Left ventricle myocardium superior (tissue), 1 donor: ENCODE measurements at places on chromosomes 5 and 9. TPM values are rescaled to one million over a fixed set of nuclear protein-coding genes. Genes with fewer than 3 reads are reported as not detected.

- DNase-seq = no peak
Observed at GRCh38 chr9:87854580-87854955, 28.1 kb upstream of the SPATA31E1 start.

BAAT gene
- not detected for total RNA-seq

HTR1A gene
- total RNA-seq = not detected

C5orf58 gene
- not detected for total RNA-seq

SLC36A2 gene
- total RNA-seq = 0.22 TPM

GRCh38 chr9:35515766-35516165 lies 25.9 kb downstream of the RUSC2 start:
- DNase-seq = no peak

GRCh38 chr5:90476391-90476790 lies 1.7 kb downstream of the POLR3G start:
- DNase-seq = no peak

SV2C gene
- total RNA-seq = 0.05 TPM

FRMPD1 gene
- total RNA-seq = 1.8 TPM

PCDHA4 gene
- 0.10 TPM for total RNA-seq

DNA sequence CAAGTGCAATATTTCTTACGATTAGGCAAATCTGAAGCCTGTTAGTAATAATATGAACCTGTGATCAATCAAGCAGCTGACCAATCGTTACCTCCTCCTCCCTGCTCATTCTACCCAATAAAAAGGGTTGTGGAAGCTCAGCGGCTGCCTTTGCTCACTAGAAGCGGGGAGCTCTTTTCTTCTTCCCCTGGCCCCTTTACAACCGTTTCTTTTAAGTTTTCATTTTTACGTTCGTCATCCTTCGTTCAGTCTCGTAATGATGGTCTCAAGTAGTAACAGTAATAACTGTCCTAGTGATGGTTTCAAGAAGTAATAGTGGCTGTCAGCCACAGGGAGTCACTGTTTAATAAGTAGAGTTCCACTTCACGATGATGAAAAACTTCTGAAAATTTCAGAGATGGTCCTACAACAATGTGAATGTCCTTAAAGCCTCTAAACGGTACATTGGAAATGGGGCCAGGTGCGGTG lies 6.2 kb downstream of the UGT3A2 start:
- no peak for DNase-seq

SLC6A18 gene
- total RNA-seq = not detected

DNA sequence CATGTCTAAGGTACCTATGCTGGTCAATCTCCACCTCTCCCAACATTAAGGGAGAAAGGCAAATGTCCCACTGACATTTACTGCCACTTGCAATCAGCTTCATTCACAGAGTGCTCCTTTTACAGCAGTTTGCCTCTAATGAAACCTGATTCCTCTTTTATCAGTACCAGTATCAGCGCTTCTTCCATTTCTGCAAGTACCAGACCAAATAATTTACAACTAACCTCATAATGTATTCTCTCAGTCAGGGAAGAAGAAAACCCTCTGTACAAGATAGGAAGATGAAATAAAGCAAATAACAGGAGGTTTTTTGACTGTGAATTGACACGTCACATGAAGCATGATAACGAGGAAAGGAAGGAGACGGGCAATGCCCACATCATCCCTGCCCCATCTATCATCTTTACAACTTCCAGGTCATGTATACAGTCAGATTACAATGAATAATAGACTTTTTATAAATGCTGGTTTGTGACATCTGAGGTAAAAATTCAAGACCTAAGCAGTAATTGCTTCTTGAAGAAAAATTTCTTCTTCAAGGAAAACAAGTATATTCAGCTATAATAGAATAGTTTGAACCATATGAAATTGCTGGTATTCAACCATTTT lies 21.9 kb downstream of the ABITRAM start:
- no peak for DNase-seq

GRCh38 chr5:56464935-56465768 lies 232.0 kb upstream of the ANKRD55 start:
- no peak for DNase-seq

GAS1 gene
- total RNA-seq = 19.7 TPM

GRCh38 chr9:117304549-117304948 lies 110.3 kb downstream of the ASTN2 start:
- no peak for DNase-seq

GRCh38 chr9:237858-238345 lies 23.2 kb downstream of the DOCK8 start:
- no peak for DNase-seq

DNA sequence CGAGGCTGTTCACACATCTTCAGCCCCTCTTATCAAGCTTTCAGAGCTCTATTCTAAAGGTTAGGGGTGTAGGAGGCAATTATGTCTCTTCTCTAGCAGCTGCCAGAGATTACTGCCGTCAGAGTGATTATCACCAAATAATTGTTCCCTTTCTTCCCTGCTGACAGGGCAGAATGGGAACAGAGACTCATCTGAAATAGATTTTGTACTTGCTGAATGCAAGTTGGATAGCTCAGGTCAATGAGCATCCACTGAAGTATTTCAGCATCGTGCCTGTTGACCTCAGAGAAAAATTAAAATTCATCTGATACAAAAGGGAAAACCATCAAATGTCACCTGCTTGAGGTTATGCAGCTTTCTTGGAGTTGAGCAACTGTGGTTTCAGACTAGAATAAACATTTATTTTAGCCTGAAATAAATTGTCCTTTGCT lies 213.7 kb upstream of the MAP3K1 start:
- DNase-seq = no peak

- DNase-seq = no peak
Observed at GRCh38 chr9:82513976-82514735, 525.6 kb downstream of the SPATA31D1 start.

GRCh38 chr9:73183917-73184861 lies 32.5 kb downstream of the ANXA1 start:
- DNase-seq = no peak

DNA sequence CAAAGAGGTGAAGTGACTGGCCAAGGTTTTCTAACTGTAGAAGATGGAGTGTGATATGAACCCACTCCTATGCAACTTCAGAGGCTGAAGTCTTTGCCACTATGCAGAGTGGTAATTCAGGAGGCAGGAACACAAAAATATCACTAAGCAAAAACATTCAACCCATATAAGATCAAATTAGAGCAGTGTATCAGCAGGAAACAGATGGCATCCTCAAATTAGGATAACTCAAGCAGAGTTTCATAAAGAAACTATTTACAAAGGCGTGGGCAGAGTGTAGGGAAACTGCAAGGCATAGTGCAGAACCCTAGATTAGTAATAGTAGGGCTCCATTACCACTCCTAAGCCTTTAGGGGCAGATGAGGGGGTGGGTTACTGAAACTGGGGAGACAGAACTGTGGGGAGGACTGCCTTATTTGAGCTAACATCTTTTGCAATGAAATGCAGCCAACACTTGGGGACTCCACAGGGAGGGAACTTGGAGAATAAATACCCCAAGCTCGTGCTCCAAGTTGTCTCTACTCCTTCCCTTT lies 72.2 kb downstream of the PTTG1 start:
- DNase-seq = no peak

GRCh38 chr5:178272591-178272990 lies 40.0 kb upstream of the PHYKPL start:
- DNase-seq = no peak

GFPT2 gene
- total RNA-seq = 15.3 TPM

DNA sequence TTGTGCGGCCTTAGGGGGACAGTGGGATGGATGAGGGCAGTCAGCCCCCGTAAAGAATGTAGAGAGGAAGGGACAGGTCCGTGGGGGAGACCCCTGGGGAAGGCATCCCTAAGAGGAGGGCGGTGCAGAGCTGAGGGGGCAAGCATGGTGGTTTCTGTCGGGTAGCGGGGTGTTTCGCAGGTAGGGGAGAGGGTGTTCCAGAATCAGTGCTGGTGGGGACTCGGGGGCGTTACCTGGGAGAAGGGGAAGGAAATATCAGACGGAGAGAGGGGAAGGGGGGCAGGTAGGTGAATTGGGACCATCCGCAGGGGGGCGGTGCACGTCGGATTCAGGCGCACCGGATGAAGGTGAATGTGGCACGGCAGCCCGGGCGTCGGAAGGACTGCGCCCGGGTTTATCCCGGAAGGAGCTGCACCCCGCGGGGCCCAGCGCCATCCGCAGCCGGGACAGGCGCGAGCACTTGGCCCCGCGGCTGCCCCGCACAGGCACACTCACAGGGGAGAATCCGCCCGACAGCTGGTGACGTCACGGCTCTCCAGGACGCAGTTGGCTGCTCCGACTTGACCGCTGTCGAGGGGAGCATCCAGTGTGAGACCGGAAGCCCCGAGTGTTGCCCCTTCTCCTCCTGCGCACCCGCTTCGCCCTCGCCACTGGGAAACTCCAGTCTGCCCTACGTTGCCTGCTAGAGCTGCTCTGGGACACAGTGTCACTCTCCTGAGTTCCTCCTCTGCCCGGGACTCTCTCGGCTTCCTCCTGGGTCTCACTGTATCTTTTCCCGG lies 1.3 kb downstream of the CD72 start:
- DNase-seq = peak; percentile 81
